ENCODE measurements at places on chromosomes 6 and 20.

DNA sequence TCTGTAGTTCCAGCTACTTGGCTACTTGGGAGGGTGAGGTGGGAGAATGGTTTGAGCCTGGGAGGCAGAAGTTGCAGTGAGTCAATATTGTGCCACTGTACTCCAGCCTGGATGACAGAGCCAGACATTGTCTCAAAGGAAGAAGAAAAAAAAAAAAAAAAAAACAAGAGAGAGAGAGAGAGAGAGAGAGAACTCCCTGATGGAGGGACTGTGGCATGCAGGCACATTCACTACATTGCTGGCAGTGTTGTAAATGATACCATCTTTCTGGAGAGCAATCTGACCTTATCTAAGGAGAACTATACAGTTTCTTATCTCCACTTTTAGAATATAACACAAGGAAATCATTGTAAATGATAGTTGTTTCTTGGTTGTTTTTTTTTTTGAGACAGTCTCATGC, 85.1 kb downstream of the MDN1 start:
- no peak for DNase-seq

GRCh38 chr6:26123675-26123946, 36.4 kb downstream of the HFE start:
- DNase-seq: no peak

- no peak for DNase-seq
Observed at GRCh38 chr20:32920530-32921298, 62.0 kb downstream of the EFCAB8 start.

- DNase-seq: no peak
Observed at GRCh38 chr6:131443014-131443413, 130.0 kb upstream of the ARG1 start.

DNA sequence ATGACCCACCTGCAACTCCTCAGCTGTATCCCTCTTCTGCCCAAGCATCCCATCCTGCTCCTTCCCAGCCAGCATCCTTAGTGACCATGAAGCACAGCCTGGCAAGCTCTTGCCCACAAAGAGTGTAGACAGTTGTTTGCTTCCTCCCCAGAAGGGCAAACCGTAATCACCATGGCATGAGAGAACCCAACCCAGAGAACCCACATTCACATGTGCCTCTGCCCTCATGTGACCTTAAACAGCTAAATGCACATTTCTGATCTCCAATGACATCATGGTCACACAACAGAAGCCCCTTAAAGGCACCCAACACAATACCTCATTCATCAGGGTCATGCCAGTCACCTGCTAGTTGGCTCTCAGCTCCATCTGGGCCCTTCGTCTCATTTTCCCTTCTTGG, 162.8 kb upstream of the CDYL start:
- no peak for DNase-seq

DNA sequence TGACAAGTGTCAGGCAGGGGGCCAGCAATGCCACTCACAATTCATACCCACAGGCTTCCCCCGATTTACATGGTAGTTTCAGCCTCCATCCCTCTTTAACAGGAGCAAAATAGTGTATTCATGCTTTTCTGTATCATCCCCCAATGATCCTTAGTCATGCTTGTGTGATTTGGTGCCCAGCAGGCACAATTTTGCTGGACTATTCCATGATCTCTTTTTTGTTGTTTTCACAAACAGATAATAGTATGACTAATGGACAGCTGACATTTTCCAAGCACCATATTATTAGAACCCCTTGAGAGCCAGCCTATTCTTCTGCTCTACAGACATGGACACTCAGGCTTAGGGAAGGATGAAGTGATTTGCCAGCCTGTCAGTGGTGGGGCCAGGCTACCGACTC, 128.2 kb upstream of the RIPOR2 start:
- no peak for DNase-seq

GRCh38 chr6:82862543-82862942, 203.1 kb downstream of the UBE3D start:
- DNase-seq: no peak

- no peak for DNase-seq
Observed at GRCh38 chr20:35917077-35917476, 37.2 kb downstream of the SCAND1 start.

GRCh38 chr6:157660414-157660813, 162.6 kb upstream of the SNX9 start:
- DNase-seq: no peak

GRCh38 chr6:170284126-170284773, 6.6 kb downstream of the DLL1 start:
- DNase-seq: no peak

GRCh38 chr6:118712969-118713368, 61.6 kb upstream of the CEP85L start:
- DNase-seq: no peak

DNA sequence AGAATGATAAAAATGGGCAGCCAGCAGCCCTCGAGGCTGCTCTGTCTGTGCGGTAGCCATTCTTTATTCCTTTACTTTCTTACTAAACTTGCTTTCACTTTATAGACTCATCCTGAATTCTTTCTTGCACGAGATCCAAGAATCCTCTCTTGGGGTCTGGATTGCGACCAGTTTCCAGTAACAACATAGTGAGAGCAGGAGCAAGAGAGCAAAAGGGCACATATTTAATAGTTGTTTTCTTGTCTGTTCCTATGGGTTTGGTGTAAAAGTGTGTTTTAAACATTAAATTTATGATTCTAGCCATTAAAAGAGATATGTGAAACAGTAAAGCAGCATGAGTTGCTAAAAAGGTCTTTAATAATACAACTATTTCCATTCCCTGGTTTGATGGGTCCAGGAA, 78.8 kb upstream of the OPRM1 start:
- no peak for DNase-seq

- DNase-seq: no peak
Observed at GRCh38 chr6:126308362-126308761, 31.6 kb upstream of the CENPW start.

DNA sequence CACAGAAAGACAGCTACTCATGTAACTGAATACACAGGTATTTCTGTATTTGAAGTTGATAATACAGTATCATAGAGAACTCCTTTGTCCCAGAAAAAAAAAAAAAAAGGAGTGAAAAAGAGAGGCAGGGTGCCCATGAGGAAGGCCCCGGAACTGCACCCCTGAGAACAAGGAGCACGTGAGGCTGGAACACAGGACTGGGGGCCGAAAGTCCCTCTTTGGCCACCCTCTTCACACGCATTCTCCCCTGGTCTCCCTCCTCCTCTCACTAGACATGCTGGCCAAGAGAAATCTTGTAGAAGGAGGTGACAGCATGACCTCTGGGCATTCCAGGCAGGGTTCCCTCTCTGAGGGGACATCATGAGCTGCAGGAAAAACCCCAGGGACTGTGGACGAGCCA, 62.7 kb upstream of the TRAF3IP2 start:
- no peak for DNase-seq

- peak; percentile 86 for DNase-seq
Observed at GRCh38 chr20:63471981-63472831, at the start of gene KCNQ2. KCNQ2 (minus strand) TSS chr20:63472655; CDS start chr20:63472463, 192 bp downstream.

- DNase-seq: no peak
Observed at GRCh38 chr6:34383656-34384320, 8.7 kb downstream of the NUDT3 start.

- no peak for DNase-seq
Observed at GRCh38 chr6:158591134-158591809, 31.4 kb downstream of the TMEM181 start.

GRCh38 chr6:134436281-134436815, 118.4 kb upstream of the SGK1 start:
- no peak for DNase-seq

DNA sequence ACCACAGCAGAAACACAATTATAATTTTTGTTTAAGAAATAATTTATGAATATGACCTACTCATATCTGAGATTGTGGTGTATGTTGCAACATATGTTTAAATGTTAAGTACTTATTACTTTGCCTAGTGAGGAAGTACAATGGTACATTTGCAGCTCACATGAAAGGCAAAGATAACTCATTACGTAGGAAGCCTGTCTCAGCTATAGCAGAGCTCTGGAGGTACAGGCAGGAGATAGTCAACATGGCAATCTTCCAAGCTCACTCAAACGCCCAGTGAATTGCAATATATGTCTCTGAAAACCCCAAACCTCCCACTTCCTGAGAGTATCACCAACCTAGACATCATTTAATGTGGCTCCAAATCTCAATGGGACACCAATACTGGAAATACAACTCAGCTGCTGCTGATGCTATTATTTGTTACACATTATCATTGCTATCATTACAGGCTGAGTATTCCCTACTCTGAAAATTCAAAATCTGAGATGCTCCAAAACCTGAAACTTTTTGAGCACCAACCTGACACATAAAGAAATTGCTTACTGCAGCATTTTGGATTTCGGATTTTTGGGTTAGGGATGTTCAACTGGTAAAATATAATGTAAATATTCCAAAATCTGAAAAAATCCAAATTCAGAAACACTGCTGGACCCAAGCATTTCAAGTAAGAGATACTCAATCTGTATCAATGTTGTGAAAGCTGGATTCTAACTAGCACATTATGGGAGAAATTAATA, 25.1 kb upstream of the GSTA4 start:
- no peak for DNase-seq

- DNase-seq: no peak
Observed at GRCh38 chr6:145534989-145535388, 200.3 kb downstream of the EPM2A start.

DNA sequence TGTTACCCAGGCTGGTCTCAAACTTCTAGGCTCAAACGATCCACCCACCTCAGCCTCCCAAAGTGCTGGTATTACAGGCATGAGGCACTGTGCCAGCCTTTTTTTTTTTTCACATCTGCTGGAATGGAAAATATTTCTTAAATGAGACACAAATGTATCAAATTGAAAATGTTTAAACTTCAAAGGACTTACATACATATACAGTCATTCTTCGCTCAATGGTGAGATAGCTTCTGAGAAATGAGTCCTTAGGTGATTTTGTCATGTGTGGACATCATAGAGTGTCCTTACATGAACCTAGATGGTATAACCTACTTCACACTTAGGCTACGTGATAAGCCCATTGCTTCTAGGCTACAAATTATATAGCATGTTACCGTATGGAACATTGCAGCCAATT, 43.1 kb downstream of the MICA start:
- no peak for DNase-seq

DNA sequence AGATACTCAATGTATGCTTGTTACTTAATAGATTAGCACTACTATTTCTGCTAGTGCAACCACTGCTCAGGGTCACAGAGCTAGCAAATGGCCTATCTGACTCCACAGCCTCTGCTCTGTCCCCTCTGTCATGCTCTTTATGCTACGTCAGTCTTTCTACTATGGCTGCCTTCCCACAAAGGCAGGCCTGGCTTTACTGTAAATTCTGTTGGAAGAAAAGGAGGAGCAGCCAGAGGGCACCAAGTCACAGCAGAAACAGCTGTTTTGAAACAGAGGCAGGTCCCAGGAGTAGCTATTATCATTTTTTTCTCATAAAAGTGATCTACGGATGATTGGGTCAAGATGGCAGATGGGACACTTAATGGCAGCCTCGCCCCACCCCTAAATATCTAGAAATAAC, 10.0 kb upstream of the ELMO2 start:
- DNase-seq: no peak

- DNase-seq: peak; percentile 26
Observed at GRCh38 chr6:168107191-168107983, 28.4 kb upstream of the FRMD1 start.

DNA sequence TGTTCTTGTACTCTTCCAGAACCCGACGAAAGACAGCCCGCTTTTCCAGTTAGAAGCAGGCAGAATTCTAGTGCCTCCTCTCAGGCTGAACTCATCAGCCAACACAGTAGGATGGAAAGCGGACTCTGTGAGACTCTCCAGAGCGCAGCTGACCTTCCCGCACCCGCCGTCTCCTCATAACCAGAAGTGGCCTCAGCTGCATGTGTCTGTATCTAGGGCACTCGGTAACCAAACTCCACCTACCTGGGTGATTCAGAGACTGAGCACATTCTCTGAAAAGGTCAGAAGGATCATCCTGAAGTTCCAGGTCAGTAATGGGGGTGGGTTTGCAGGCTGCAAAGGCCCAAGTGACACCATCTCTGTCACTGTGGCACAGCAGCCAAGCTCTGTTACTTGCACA, 66.7 kb upstream of the NFATC2 start:
- DNase-seq: no peak

- DNase-seq: no peak
Observed at GRCh38 chr20:31747640-31748039, 8.6 kb downstream of the TPX2 start.

DNA sequence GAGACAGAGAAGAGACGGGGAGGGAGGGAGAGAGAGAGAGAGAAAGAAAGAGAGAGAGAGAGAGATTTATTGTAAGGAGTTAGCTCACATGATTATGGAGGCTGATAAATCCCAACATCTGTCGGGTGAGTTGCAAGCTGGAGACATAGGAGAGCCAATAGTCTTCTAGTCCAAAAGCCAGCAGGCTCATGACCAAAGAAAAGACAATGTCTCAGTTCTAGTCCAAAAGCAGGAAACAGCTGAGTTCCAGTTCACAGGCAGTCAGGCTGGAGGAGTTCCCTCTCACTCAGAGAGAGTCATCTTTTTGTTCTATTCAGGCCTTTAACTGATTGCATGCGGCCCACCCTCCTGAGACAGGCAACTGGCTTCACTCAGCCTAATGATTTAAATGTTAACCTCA, 416.6 kb downstream of the PREX1 start:
- DNase-seq: no peak

GRCh38 chr6:92945799-92946198, 473.6 kb downstream of the EPHA7 start:
- DNase-seq: no peak

- DNase-seq: no peak
Observed at GRCh38 chr20:50048420-50049166, 64.4 kb downstream of the UBE2V1 start.

DNA sequence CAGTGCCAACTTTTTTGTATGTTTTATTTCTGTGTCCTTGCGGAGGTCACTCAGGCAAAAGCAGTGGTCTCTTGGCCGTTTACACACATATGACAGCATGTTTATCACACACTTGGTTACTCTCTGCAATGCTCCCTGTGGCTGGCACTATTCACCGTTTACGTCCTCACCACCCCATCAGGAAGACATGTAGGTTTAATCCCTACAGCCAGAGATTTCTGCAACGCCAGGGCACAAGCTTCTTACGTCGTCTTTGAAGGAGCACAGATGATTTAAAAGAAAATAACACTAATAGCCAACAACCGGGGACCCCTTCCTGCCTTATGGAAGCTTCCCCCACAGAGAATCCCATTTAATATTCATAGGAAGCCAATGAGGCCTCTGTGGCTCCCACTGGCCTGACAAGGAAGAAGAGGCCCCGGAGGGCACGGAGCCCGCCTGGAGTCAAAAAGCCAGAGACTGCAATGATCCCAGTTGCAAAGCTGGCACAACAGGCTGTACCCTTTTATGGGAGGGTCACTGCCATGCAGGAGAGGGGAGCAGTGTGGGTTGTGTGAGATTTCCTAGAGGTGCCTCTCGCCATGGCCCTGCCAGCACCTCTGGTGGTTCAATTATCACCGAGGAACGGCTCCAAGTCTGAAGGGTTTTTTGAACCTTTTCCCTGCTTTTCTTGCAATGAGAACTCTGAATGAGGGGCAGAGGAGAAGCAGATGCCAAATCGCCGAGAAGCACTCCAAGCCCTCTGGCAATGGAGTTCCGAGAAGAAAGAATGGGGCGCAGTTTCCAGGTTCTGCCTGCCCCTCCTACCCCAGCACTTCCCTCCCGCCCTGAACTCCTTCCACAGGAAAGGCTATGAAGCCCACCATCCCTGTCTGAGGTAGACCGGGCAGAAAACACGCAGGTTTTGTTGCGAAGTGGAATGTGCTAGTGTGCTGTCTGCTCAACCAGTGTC, 96.2 kb downstream of the THBS2 start:
- DNase-seq: no peak

All from cerebellum (tissue), 4 donors.